ENCODE measurements at places on chromosomes 13 and 19.

- no peak for DNase-seq
Measured at GRCh38 chr13:28746287-28746612, 27.5 kb upstream of the SLC46A3 start.

GRCh38 chr13:112112534-112113276 lies 45.8 kb downstream of the SOX1 start:
- no peak for DNase-seq

DNA sequence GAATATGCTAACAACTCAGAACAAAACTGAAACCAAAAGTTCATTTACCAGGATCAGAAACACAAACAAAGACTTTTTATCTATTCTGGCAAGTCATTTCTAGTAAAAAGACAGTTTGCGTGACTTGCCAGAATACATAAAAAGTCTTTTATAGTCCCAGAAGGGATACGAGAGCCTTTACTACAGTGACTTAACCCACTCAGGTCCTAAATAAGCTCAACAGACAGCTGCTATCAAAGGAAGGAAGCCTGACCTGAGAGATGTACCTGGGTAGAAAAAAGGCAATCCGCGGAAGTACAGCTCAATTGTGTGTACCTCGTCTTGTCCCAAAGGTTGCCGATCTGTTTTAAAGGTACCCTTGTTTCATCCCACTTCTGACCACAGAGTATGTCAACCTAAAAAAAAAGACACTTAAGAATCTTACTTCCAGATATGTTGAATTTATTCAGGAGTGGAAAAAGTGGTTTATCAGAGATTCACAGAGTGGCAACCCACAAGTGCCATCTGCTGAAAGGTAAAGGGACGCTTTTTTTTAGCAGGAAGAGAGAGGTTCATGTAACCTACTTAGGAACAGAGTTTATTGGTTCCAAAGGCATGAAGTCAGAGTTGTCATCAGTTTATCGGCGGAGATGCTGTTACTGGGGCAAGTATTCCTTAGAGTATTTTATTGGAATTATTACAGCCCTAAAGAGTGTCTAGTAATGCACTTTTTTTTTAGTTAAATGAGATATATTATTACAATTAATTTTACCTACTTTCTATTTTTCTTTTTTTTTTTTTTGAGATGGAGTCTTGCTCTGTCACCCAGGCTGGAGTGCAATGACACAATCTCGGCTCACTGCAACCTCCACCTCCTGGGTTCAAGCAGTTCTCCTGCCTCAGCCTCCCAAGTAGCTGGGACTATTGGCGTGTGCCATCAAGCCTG lies 69.7 kb upstream of the C1QTNF9B start:
- no peak for DNase-seq

GRCh38 chr19:17289489-17289888 lies 7.8 kb downstream of the ANKLE1 start:
- DNase-seq = no peak
